ENCODE measurements at places on chromosomes 4 and X.

- no peak for DNase-seq
Observed at GRCh38 chrX:153421856-153422255, 10.6 kb downstream of the ZFP92 start.

DNA sequence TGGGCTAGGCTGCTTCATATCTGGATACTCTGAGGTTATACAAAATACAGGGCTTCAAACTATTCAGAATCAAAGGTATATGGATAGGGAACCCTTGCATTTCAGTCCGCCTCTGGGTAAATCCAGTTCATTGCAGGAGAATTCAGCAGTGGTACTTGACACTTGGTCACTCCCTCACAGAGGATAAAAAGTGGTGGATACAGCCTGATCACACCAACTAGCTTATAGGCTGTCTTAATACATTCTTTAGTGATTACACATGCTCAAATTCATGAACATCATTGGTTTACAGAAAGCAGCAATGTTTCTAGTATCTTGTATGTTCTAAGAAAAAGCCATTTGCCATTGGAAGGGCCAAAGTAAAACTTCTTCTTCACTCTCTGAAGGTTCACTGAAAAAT lies 104.8 kb upstream of the PDE5A start:
- no peak for DNase-seq

DNA sequence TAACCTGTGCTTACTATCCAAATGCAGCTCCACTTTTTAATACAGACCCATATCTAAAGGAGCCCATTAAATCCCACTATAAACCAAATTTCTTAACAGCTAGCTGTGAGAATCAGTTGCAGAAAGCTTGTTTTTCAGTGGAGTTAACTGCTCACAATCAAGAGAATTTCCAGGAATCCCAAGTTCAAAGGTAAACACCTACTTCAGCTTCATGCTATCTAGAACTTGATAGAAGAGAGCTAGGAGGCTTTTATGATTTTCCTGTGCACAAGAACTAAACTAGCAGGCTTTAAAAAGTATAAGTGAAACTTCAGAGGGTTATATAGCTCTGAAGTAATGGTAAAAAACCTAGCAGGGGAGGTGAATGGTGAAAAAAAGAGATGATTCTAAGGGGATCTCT lies 96.2 kb upstream of the PABPC4L start:
- DNase-seq, result no peak

DNA sequence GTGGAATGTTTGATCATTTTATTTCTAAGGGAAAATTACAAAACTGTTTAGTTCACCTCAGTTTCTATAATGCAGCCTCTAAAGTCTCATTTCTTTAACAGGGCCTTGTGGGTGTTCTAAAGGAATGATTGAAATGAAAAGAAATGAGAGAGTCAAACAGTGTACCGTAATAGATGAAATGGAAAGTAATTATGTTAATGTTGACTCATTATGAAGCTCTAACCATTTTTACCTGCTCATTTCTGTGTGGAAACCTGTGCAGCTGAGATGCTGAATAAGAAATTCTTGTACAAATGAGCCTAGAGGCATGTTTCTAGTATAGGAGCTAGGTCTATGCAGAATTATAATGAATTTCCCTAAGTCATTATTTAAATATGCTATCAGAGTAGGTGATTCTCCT lies 45.2 kb upstream of the RPA4 start:
- DNase-seq, result no peak

GRCh38 chr4:38141808-38142500 lies 181.8 kb downstream of the PTTG2 start:
- no peak for DNase-seq

DNA sequence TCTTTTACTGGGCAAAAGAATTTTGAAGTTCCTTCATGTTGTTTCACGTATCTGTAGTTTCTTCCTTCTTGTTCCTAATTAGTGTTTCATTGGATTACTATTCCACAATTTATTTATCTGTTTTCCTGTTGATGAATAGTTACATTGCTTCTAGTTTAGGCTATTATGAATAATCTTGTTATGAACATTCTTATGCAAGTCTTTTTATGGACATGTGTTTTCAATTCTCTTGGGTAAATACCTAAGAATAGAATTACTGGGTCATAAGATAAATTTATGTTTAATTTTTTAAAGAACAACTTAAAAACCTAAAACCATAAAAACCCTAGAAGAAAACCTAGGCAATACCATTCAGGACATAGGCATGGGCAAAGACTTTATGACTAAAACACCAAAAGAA lies 70.9 kb upstream of the RXFP1 start:
- DNase-seq, result no peak

- no peak for DNase-seq
Observed at GRCh38 chrX:2340991-2341390, 159.8 kb downstream of the DHRSX start.

DNA sequence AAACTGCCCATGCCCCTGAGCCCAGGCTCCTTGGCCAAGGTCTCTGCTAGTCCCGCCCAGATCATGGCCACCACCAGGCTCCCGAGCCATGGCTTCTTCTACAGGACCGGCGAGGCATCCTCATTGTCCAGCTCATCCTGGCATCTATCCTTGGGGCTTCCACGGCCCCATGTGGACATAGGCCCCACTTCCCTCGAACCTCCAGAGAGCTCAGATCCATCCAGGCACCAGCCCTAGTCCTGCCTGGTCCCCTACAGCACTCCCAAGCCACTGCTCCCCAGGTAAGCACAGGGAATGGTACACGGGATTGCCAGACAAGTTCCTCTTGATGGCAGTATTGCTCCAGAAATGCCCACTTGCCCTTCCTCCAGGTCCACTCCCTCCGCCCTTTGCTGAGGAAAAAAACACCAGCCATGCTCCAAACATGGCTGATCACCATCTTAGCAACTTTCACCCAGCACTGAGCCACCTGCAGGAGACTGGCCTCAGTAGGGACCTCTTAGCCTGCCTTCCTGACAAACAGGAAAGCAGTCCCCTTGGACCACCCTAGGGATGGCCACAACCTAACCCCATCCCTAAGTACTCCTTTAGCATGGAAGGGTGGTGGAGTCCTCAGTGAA lies 272.1 kb upstream of the AGTR2 start:
- peak; percentile 82 for DNase-seq

DNA sequence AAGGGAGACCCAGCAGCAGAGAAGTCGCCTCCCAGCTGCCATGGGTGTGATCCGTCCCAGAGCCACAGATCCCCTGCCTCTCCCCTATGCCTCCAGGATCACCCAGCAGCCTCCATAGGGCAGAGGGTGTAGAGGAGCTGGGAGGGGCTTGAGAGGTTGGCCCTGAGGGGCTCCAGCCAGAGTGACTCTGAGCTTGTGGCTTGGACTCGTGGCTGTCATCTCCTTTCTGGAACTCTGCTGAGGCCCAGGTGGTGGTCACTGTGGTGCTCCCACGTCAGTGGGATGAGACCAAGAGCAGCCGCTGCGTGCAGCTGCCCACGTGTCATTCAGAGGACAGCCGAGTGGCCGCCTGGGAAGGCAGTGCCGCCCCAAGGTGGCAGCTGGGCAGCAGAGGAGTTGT lies 4.2 kb downstream of the TACC3 start:
- DNase-seq, result no peak

DNA sequence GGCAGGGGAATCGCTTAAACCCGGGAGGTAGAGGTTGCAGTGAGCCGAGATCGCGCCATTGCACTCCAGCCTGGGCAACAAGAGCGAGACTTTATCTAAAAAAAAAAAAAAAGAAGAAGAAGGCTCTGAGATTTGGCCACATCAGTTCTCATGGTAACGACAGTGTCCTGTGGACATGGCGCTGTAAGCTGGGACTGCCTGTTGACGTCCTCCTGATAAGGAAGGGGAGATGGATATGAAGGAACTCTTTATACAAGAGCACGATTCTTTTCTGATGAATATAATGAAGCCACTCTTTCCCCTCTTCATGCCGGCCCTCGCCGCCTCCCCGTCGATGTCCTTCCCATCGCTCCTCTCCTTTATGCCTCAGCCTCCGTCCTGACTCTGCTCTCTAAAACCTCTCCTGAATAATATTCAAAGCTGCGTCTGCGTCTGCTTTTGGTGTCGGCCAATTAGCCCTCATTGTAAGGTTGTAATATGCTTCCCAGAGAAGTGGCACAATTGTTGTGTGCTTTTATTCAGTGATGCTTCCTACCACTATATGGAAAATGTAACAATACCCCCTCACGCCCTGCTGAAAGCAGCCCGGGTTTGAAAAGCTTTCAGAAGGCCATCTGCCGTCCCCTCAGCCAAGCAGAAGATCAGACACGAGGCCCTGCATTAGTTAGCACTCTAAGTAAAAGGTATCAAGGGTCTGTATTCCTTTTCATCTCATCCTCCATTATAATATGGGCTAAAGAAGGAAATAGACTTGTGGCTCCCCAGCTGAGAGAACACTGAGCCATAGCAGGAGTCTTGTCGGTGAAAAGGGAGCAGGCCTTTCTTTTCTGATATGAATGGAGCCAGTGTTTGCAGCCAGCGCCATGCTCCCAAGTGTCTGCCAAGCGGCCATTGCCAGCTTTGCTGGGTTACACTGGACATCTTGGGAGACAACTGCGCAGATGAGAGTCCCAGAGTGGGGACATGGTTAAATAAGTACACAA lies 22.1 kb upstream of the SCOC start:
- no peak for DNase-seq

DNA sequence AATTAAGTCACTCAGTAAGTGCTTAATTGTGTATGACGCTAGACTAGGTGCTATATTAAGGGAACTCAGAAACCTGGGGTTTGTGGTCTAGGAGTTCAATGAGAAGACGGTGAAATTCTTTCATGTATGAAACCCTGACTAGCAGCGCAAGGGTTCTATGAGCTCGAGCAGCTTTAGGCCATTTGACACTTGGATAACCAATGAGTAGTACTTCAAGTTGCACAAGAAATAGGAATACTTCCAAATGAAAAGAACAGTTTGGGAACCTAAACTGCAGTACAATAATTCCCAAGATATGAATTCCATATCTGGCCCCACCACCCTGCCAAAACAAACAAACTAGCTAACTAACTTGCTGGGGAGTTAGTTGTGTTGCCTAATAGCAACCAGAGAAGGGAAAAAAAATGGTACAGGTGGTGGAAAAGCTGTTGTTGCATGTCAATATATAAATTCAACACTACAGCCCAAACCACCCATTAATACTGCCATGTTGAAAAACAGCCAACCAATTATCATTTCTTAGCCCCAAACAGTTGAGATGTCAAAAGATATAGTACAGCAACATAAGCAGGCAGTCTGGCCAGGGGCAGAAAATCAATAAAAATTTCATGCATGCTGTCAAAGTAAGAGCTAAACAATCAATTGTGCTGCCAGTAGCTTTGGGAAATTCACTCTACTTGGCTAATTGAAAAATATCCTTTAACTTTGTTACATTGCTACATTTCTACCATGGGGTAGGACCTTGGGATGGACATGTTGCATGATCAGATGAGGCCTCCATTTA lies 54.6 kb upstream of the MCF2 start:
- no peak for DNase-seq

DNA sequence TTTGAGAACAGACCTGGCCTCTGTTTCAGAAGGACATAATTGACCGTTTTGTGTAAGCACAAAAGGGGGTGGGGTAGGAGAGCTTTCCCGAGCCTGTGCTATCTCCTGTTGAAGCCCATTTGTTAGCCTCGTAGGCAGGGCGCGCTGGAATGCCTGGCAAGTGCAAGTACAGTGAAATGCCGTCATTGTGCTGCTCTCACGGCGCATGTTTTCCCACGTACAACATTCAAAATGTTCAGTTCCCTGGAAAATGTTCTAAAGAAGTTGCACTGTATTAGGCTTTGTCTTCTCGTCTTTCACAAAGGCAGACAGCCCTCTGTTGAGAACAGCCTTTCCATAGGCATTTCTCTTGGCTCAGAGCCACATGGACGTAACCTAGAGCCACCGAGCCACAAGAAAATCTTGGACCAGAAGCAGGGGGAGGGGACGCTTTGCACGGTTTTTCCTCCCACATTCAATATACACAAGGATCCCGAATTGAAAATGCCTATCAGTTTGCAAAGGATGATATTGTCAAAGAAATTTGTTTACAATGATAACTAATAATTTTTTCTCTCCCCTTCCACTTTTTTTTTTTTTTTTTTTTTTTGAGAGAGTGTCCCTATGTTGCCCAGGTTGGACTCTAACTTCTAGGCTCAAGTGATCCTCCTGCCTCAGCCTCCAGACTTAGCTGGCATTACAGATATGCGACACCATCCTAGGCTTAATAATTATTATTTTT lies 54.6 kb upstream of the RAPGEF2 start:
- DNase-seq, result peak; percentile 61

- DNase-seq, result no peak
Observed at GRCh38 chr4:61375301-61375700, 175.2 kb downstream of the ADGRL3 start.

- DNase-seq, result peak; percentile 16
Observed at GRCh38 chrX:17375637-17376430, 834 bp downstream of the NHS start.

GRCh38 chrX:350148-350533 lies 31.5 kb upstream of the GTPBP6 start:
- no peak for DNase-seq

- DNase-seq, result no peak
Observed at GRCh38 chr4:119835613-119835910, 207.0 kb upstream of the PDE5A start.

- no peak for DNase-seq
Observed at GRCh38 chr4:71847300-71847699, 63.4 kb upstream of the GC start.

DNA sequence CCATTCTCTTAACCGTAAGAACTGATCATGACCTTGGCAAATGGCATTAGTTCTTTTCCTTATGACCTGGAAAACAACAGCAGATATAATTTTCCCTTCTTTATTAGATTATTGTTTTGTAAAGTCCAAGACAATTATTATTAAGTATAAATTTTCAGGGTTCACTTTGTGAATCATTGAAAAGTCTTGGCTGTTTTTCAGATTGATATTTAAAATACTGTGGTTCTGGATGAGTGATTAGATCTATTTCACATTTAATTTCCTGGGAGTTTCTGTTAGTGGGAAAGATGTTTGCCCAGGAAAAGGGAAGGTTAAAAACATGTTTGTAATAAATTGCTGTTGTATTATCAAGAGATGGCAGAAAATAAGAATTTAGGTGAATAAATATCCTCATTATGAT lies 194.9 kb downstream of the TLL1 start:
- DNase-seq, result no peak

DNA sequence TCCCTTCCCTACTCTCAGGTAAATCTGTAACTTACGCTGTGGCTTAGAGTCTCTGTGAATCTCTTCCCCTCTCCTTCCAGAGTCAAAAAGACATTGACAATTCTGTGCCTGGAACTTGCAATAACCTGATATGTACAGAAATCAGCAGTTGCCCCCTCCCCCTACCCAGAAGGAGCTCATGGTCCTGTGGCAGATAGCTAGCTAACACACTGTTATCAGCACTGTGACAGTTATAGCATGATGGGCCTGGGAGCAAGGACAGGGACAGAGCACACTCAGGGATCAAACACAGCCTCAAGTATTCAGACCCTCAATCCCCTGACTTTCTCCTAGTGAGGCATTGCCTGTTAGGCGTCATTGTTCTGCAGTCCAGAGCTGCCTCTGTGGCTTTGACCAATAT lies 18.7 kb upstream of the MAGEA10 start:
- DNase-seq, result no peak

- no peak for DNase-seq
Observed at GRCh38 chrX:6067600-6067999, 161.1 kb downstream of the NLGN4X start.

- DNase-seq, result no peak
Observed at GRCh38 chr4:113738251-113738650, 23.3 kb downstream of the CAMK2D start.

- no peak for DNase-seq
Observed at GRCh38 chr4:149164282-149164681, 651.4 kb downstream of the IQCM start.

GRCh38 chr4:16079046-16079445 lies 4.8 kb downstream of the PROM1 start:
- DNase-seq, result no peak

- DNase-seq, result no peak
Observed at GRCh38 chr4:77126809-77127208, 30.2 kb upstream of the CCNG2 start.

- DNase-seq, result no peak
Observed at GRCh38 chr4:25949173-25949748, 35.2 kb downstream of the SMIM20 start.
